ENCODE measurements at places on chromosomes 2 and 18.
A peak's percentile ranks its signal among the peaks of the same experiment; 100 is the strongest.

GRCh38 chr2:43812006-43812405 lies 26.6 kb downstream of the ABCG5 start:
- no peak for DNase-seq

DNA sequence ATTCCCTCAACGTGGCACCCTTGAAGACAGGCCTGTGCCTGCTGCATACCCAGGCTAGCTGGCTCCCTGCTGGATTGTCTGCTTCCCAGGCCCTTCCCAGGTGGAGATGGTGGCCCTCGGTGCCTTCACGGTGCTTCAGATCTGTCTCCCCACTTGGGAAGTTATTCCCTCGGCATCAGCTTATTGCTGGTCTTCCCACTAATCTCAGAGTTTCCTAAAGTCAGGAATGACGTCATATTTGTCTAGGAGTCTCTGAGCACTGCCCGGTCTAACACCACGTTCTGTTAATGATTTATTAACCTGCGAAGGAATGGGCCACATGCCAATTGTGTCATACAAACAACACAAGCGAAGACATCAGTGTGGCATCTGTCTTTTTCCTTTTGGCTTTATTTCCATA lies 269.8 kb upstream of the ID2 start:
- no peak for DNase-seq

- DNase-seq = no peak
Observed at GRCh38 chr18:76997951-76998808, 134.4 kb downstream of the MBP start.

DNA sequence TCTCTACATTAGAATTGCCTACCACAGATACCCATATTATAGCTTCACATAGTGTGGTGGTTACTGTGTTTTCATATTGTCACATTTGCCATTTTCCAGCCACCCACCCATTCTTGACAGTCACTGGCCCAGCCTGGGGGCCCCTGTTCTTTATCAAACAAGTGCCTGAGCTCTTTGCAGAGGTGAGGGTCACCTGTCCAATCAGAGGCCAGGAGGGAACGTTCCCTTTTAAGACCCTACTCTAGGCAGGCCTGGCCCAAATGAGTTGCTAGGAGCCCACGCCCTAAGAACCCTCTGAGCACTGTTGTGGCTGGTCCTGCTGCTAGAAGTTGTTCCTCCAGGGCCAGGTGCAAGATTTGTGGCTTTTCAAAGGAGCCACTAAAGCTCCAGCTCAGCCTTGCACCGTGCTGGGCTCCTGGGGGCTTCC lies 5.2 kb downstream of the IL37 start:
- no peak for DNase-seq

DNA sequence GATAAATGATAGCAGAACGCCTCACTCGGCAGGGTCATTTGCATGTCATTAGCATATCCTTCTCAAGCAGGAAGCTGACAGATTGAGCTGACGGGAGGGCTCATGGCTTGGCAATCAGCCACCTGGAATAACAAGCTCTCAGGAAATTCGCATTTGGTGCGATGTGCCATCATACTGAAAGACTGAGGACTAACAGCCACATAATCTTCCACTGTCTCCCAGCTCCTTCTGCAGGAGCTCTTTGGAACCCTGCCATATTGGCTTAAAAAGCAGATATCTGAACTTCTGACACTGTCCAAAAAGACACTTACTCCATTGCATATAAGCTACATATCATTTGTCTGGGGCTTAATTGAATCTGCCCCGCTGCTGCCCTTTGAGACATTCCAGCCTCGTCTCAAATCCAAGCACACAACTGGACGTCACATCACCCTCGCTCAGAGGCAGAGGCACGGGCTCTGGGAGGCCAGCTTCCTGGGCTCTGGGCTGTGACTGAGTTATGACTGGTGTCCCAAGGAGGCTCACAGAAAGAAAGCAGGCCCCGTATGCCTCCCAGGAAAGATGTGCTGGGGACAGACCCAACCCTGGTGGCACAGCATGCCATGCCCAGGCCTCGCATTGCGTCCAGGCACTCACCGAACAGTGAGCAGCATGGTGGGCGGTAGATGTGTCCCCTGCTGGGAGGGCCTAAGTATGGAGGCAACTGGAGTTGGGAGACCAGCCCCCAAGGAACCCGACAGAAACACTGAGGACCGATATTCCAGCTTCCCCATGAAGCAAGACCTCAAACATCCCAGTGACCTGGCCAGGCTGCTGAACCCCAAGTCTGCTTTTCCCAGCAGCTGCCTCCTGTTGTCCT lies 228.0 kb downstream of the ATAD2B start:
- DNase-seq = no peak

DNA sequence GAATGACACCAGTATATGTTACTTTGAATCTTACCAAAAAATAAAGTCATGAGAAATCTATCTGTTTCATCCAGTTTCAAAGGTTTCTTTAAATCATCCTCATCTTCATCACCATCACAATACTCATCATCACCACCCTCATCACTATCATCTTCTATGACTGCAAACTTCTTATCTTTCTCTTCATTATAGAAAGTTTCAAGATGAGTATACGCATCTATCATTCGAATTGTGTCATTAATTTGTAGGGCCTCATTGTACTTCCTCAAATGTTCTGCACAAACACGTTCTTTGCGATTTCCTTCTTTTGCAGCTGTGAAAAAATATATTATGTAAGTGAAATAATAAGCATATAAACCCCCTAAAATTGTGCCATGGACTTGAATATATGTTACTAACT lies 34.1 kb upstream of the FAP start:
- no peak for DNase-seq

DNA sequence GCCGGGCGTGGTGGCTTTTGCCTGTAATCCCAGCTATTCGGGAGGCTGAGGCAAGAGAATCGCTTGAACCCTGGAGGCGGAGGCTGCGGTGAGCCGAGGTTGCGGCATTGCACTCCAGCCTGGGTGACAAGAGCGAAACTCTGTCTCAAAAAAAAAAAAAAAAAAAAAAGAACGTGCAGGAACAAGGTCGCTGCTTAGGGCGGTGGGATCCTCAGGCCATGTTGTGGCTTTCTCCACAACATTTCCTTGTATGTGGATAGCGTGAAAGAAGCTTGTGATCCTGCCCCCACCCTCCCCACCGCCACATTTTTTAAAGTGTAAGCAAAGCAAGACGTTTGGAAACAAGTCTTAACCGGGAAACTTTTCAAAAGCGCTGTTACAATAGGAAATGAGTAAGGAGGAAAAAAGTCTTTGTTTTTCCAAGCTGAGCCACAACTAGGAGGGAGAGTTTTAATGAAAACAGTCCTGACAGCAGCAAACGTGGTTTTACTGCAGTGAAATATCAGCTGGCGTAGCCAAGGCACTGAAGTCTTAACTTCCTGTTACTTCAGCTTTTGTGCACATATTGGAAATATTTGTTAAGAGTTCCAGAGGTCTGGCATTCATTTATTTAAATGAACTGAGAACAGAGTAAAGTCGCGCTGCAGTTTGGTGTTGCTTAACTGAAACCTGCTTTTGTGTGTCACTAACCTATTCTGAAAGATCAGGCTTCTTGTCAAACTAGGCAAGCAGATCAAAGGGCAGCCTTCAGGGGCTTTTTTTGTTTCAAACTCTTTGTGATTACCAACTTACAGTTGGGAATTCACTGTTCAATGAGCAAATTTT lies 3.8 kb downstream of the TGIF1 start:
- peak; percentile 35 for DNase-seq

DNA sequence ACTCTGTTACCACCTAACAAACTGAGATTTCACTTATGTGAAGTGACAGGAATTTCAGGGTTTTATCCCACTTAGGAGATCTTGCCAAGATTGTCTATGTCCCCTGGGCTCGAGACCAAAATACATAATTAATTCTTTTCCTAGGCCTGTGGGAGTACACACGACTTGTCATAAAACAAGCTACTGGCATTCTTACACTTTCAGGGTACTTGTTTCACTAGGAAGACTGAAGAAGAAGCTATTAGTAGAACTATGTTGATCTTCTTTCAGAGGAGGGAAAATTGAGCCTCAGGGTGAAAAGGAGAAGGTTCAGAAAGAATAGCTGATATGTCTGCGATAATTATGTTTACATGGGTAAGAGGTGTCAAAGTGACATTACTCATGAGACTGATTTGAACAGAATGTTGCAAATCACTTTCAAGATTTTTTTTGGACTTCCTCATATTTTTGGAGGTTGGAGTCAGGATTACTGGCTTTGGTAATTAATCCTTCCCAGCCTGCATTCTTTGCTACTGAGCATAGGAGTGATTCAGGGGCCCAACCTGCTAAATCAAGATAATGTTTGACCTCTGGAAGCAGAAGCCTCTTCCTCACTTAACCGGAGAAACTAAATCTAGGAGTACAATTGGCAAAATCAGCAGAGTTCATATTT lies 240.0 kb upstream of the NT5C1B start:
- no peak for DNase-seq

DNA sequence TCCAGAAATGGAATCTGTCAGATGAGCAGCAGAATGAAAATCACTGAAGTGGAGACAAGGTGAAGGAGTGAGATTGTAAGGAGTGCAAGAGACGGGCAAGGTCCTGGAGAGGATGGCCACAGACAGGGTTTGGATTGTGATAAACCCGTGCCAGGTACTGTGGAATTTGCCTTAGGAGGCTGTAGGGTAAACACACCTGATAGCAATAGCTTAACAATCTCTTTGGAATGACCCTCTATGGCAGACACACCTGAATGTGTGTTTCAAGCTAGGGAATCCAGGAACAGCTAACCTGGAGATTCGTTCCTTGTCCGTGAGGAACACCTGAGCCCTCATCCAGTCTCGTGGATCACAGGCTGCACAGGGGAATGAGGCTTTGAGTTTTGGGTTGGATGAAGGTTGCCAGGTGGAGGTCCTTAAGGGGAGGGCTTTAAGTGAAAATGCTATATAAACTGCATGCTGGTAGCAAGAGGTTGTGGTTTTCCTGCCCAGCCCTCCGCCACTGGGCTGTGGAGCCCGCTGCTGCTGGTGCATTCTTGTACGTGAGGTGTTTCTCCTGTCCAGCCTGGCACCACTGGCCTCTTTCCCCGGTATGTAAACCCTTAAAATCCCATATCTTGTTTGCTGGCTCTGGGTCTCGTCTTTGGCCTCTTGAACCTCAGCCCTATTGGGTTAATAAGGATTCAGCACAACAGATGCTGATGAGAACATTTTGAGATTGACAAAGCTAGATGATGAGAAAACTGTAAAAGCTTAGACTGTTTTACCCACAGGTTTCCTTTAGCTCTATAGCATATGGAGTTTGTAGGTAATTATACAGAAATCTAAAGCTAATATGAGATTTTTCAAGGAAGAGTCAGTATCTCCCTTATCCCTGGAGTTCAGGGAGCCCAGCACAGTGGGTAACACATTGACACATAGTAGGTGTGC lies 117.9 kb downstream of the ARHGAP15 start:
- peak; percentile 22 for DNase-seq

- DNase-seq = no peak
Observed at GRCh38 chr18:74480149-74480651, 16.0 kb upstream of the CNDP2 start.

DNA sequence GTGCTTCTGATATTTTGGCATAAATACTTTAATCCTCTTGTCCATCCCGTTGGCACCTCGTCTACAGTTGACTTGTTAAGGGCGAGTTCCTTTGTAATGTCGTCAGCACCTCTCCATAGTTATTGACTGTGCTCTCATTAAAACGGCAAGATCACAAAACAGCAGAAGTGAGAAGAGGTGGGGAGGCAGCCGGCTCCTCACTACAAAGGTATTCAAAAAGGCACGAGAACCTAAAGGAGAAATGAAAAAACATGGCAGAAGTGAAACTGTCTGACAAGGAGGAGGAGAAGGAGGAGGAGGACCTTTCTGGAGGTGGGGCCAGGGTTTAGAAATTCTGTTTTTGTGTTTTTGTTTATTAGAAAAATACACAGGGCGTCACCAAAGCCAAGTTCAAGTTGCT lies 235.6 kb downstream of the BCL11A start:
- DNase-seq = no peak

- DNase-seq = no peak
Observed at GRCh38 chr2:237170020-237170419, 84.3 kb downstream of the COPS8 start.

DNA sequence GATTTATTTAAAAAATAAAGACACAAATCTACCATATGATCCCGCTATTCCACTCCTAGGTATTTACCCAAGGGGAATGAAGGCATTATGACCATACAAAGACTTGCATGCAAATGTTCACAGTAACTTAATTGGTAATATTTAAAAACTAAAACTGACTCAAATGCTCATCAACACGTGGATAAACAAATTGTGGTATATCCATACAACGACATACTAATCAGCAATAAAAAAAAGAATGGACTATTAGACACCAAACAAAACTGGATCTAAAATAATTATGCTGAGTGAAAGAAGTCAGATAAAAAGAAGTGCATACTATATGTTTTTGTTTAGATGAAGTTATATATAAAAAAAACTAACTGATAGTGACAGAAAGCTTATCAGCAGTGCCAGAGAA lies 428.3 kb downstream of the ZEB2 start:
- DNase-seq = no peak

GRCh38 chr2:186702501-186702900 lies 8.6 kb downstream of the FAM171B start:
- DNase-seq = no peak

GRCh38 chr2:98334439-98335078 lies 11.7 kb upstream of the CNGA3 start:
- DNase-seq = no peak

DNA sequence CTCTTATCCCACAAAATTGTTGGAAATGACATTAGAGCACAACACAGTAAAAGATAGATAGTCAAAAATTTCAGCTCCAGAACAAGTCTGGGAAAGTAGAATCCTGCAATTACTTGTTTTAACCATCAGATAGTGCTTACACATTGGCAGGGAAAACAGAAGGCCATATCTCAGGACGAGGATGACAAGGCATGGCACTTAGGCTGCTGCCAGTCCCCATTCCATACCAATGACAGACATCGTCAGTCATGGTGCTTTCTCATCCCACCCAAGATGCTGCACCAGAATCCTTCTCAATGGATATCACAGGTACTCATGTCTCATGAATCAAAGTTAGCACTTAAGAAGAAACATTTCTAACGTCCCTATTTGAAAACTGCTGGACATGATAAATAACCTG lies 187.3 kb downstream of the NCKAP5 start:
- no peak for DNase-seq

GRCh38 chr18:36719630-36720029 lies 109.2 kb downstream of the TPGS2 start:
- DNase-seq = no peak

DNA sequence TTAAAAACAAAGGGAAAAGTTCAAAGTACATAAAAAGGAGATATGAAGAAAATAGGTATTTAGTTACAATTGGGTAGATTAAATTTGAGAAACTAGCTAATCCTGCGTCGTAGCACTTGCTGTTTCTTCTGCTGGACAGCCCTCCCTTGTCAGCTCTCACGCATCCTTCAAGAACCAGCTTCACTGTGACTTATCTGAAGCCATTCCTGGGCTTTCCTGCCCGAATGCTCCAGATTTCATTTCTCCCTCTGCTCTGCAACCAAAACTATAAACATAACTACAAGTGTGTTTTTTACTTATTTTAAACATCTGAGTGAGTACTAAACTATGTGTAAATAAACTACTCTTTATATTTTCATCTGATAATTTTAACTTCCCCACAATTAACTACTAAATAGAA lies 149.2 kb downstream of the MTCL1 start:
- DNase-seq = no peak
